Activated naive CD4-positive, alpha-beta T cell treated with Interleukin-2 at 50 U/mL for 16 hours (primary cell): ENCODE measurements at places on chromosomes 2 and 18.

- DNase-seq, result no peak
Observed at GRCh38 chr2:52343706-52344266, 1311.9 kb upstream of the NRXN1 start.

GRCh38 chr18:63267975-63268721 lies 51.4 kb downstream of the BCL2 start:
- DNase-seq, result no peak

GRCh38 chr2:144583741-144584453 lies 64.0 kb upstream of the ZEB2 start:
- no peak for DNase-seq

GRCh38 chr18:63113899-63114565 lies 205.5 kb downstream of the BCL2 start:
- DNase-seq, result no peak

DNA sequence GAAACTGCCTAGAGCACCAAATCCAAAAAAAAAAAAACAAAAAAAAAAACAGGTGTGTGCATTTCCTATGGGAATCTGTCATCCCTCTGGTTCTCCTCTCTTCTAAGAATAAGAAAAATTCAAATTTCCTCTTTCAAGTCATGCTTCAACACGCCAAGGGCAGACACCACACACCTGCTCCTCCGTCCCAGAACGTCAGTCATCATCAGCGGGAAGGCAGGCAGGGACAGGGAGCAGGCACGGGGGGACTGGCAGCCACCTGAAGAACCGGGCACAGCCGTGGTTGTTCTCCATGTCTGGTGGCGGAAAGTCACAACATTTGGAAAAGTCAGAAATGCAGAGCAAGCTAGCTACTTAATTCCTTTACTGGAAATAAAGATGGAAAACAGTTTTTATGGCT lies 214.8 kb downstream of the IKZF2 start:
- no peak for DNase-seq

- no peak for DNase-seq
Observed at GRCh38 chr2:212667751-212668316, 129.2 kb upstream of the ERBB4 start.

GRCh38 chr18:29012883-29013465 lies 836.0 kb upstream of the CDH2 start:
- no peak for DNase-seq

GRCh38 chr2:65729246-65729645 lies 296.8 kb upstream of the SPRED2 start:
- no peak for DNase-seq

DNA sequence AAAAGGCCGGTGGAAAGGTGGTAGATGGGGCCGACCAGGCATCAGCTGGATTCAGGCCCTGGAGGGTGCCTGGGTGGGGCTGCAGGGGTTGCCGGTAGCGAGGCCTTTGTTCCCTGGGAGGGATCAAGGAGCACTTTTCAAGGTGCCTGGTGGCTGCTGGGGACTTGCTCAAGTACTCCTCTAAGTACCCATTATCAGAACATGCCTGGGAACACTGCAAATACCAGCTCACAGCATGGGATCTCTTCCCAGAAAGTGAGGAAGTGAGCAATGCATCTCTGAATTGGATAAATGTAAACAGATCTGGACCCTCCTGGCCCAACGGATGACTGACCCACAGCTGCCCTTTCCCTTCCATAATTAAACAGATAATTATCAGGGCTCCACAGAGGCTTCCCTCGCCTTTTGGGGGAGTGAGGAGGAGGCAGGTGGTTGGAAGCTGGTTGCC lies 210.5 kb downstream of the SH3RF3 start:
- no peak for DNase-seq

GRCh38 chr2:35378791-35379190 lies 976.8 kb upstream of the CRIM1 start:
- DNase-seq, result no peak

DNA sequence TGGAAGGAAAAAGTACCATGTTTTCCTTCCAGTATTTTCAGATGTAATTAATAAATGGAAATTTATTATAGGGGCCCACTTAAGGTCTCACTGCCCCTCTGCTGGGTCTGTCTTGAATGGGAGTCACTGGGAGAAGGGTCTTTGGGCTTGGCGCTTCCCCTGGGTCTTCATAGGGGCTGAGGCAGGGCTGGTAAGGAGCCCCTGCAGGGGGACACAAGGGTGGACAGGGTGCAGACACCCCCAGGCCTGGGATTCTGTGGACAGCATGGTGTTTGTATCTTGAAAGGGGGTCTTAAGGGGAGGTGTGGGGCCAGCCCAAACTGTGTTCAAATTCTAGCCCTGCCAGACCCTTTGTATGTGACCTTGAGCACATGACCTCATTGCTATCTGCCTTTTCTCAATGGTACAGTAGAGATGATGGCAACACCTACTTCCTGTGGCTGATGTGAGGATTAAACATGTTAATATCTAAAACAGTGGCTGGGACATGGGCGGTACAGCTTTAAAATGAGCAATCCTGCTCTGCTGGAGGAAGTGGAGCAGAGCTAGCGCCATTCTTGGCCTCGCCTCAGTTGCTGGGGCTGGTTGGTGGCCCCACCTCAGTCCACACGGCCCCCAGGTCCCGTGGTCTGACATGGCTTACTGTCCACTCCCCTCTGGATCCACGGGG lies 71.6 kb downstream of the GNAL start:
- no peak for DNase-seq
